ENCODE measurements at places on chromosomes 5 and 9. TPM values are rescaled to one million over a fixed set of nuclear protein-coding genes. Genes with fewer than 3 reads are reported as not detected.

The MYMK gene
- not detected for total RNA-seq

GRCh38 chr5:82356808-82357671, 78.9 kb upstream of the RPS23 start:
- peak; percentile 70 for DNase-seq

DNA sequence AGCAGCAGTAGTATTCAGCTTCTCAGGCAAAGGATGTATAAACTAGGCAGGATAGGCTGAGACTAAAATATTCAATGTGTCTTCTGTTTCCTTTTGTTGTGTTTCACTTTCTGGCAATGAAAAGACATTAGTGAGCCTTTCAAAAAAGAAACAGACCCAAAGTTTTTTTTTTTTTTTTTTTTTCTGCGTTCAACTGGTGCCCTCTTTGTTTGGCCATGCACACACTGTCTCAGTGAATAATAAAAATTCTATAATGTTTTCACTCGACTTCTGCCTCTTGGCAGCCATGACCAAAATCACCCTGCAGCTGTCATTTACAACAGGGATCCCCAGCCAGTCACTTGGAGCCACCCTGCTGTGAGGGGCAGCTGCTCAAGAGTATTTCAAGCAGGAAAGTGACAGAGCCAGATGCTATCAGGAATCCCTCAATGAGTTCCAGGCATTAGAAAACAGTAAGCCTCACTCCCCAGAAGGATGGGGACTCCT, 44.0 kb upstream of the MAN2A1 start:
- no peak for DNase-seq

GRCh38 chr9:76198336-76198735, 195.9 kb downstream of the RFK start:
- DNase-seq = no peak

The CXCL14 gene
- total RNA-seq = not detected

The MCIDAS gene
- total RNA-seq = not detected

The NUTM2F gene
- not detected for total RNA-seq

The SELENOP gene
- total RNA-seq = 0.66 TPM

DNA sequence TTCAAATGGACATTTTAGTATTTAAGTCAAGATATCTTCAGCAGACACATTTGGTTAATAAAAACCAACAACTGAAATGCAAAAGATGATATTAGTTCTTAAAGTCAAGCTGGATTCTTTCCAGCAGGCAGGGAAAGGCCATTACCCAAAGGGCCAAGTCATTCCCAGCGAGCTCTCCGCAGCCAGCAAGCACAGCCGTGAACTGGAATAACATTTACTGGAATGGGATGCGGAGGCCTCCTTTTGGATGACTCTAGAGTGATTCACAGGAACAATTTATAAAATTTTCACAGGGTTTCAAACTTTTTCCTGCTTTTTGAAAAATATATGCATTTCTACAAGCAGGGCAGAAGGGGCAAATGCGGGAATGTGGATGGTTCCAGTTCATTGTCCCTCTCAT, 76.6 kb upstream of the DAB2 start:
- DNase-seq = no peak

The ZNF354C gene
- 3.9 TPM for total RNA-seq

Measured in activated T-cell treated with anti-CD3 and anti-CD28 coated beads, Interleukin-2, amount 50 U/mL, for 4 hours (primary cell).